ENCODE measurements at places on chromosomes 4 and X. TPM values are rescaled to one million over a fixed set of nuclear protein-coding genes. Genes with fewer than 3 reads are reported as not detected.

The FAM9C gene
- 0.16 TPM for total RNA-seq

The CENPE gene
- total RNA-seq = 49.3 TPM

The ETDB gene
- total RNA-seq = not detected

The HSD17B13 gene
- total RNA-seq = not detected

The FAM156A gene
- 6.9 TPM for total RNA-seq

The TMEM144 gene
- 0.22 TPM for total RNA-seq

The ARHGAP24 gene
- total RNA-seq = 26.5 TPM

The HTN3 gene
- total RNA-seq = not detected

DNA sequence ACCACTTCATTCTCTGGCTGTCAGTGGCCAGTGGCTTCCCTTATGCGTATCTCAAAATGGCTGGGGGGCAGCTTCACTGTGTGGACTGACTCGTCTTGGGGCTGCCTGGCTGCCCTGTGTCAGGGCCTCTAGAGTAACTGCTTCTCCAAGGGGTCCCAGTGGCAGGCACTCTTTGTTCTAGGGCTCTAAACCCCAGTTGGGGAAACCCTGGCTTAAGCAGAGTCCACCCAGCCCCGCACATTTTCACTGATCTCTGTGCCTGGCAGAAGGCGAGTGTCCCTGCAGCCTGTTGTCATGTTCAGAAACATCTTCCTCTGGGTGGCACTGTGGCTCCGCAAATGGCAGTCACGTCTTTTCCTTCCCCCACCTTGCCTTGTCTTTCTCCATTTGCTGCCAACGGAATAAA lies 59.7 kb downstream of the NBDY start:
- DNase-seq = no peak

- DNase-seq = no peak
Observed at GRCh38 chrX:8413279-8413678, 51.4 kb upstream of the VCX3B start.

- no peak for DNase-seq
Observed at GRCh38 chr4:105994061-105994460, 98.8 kb downstream of the NPNT start.

DNA sequence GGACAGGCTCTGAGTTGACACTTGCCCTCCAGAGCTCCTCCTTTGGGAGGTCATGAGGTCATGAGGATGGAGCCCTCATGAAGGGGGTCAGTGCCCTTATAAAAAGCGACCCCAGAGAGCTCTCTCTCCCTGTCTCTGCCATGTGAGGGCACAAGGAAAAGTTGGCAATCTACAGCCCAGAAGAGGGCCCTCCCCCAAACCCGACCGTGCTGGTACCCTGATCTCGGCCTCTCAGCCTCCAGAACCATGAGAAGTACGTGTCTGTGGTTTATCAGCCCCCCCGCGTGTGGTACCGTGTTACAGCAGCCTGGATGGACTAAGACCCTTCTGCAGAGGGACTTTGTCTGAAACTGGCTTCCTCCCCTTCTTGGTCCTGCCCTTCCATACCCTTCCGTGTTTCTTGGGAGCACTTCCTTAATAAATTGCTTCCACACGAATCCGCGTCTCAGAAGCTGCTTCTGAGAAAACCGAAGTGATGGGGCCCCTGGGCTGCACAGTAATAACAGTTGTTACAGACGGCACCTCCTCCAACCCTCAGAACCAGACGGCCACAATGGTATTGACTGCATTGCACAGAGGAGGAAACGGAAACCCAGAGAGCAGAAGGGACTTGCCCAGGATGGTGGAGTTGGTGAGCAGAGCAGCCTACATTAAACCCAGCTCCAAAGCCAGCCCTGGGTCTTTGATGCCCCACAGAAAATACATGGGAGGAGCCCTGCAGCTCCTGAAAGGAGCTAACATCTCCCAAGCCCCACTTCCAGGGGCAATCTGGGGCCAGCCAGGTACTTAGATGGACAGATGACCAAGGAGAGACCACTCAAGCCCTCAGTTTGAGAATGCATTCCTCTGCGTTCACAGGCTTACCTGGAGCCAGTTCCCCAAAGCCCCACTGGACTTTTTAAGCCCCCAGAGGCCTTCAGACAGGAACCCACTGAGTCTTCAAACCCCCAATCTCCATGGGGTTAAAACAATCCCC lies 242.7 kb downstream of the BCOR start:
- no peak for DNase-seq

GRCh38 chr4:38138363-38138762 lies 178.2 kb downstream of the PTTG2 start:
- no peak for DNase-seq

DNA sequence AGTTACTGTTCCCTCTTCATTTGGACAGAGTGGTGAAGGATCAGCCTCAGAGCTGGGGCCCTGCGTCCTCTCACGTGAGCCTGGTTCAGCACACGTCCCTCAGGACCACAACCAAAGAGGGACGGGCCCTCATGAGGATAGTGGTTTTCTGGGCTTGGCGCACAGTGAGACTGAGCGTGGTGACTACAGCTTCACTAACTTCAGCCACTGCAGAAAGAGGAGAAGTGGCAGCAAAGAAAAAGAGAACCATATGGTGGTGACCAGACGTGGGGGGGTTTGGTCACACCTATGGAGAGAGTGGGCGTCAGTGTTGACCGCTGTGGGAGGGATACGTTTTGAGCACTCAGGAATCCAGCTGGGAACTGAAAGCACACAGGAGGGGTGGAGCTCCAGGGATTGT lies 21.8 kb upstream of the TNIP3 start:
- DNase-seq = no peak

GRCh38 chr4:113077575-113077974 lies 28.1 kb downstream of the ANK2 start:
- no peak for DNase-seq

DNA sequence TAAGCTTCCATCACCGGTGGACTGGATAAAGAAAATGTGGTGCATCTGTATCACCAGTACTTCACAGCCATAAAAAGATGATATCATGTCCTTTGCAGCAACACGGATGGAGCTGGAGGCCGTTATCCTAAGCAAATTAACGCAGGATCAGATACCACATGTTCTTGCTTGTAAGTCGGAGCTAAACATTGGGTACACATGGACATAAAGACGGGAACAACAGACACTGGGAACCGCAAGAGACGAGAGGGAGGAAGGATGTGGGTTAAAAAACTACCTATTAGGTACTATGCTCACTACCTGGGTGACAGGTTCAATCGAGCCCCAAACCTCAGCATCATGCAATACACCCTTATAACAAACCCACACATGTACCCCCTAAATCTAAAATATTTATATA lies 16.3 kb upstream of the IDS start:
- DNase-seq = no peak

GRCh38 chr4:118344801-118345200 lies 8.0 kb downstream of the PRSS12 start:
- DNase-seq = peak; percentile 15

DNA sequence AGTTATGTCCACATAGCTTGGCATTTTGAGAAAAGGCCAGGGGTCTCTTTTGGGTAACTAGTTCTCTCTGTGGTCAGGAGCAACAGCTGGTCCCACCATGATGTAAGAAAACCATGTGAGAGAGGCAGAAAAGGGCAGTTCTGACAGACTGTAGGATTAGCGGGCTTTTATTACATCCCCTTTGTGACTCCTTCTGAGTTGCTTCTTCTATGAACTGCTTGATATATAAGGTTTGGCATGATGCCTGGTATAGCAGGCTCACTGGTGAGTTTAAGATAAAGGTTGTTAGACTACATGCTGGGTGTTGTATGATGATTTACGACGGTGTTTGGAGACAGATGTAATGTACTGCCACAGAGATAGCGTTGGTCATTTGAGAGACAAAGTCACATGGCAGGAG lies 2308.1 kb upstream of the AGA start:
- DNase-seq = peak; percentile 75

DNA sequence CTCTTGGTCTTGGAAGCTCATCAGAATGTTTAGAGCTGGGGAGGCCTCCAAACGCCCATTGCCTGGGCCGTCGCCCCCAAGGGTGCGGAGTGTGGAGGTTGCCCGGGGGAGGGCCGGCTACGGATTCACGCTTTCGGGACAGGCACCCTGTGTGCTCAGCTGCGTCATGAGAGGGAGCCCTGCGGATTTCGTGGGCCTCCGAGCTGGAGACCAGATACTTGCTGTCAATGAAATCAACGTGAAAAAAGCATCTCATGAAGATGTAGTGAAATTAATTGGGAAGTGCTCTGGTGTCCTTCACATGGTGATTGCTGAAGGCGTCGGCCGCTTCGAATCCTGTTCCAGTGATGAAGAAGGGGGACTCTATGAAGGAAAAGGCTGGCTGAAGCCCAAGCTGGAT lies 23.3 kb downstream of the RGS12 start:
- DNase-seq = no peak

GRCh38 chr4:186693159-186693815 lies 30.4 kb downstream of the FAT1 start:
- DNase-seq = peak; percentile 79

DNA sequence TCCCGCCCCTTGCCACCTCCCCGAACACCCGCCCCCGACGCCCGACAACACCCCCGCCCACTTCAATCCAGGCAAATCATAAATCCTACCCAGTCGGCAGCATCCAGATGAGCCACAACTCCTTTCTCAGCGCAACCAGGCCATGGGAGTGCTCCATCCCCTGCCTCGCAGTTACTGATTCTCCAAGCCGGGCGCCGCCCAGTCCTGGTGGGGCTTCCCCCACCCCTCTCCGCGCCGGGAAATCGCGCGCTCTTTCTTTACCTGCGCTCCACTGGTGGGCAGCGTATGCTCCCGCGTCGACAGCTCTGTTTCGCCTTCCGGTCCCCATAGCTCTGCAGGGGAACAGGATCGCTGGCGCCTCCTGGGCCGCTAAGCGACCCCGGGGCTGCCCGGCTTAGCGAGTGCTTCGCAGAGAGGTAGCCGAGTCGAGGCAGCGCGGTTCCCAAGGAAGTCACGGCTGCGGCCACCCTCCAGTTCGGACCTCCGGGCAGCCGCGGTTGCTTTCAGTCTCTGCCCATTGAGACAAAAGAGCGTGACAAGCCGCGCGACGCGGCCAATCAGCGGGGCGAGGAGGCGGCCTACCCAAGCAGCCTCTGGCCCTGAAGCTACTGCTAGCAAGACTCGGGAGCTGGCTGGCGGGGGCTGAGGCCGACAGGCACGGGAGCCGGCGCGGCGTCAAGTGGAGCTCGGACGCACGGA lies 43.7 kb upstream of the TMSB15B start:
- DNase-seq = peak; percentile 47

DNA sequence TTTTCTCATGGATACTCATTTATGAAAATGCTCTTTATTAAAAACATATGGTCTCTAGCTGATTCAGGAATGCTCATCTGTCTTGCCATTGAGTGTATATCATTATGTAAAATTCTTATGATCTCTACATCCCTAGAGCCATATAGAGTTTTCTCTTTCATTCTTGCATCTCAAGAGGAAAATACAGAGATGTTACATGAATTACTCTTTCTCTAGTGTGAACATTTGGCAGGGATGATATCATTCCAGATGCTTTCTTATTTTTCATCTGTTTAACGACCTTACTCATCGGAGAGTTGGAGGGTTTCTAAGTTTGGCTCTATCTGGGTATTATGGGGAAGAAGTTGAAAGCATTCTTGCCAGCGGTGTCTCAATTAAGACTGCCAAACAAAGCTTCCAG lies 202.9 kb upstream of the SLC7A11 start:
- no peak for DNase-seq

- DNase-seq = peak; percentile 84
Observed at GRCh38 chrX:397575-397974, 10.9 kb upstream of the PPP2R3B start.

- peak; percentile 13 for DNase-seq
Observed at GRCh38 chr4:37748485-37748884, 62.3 kb upstream of the RELL1 start.

DNA sequence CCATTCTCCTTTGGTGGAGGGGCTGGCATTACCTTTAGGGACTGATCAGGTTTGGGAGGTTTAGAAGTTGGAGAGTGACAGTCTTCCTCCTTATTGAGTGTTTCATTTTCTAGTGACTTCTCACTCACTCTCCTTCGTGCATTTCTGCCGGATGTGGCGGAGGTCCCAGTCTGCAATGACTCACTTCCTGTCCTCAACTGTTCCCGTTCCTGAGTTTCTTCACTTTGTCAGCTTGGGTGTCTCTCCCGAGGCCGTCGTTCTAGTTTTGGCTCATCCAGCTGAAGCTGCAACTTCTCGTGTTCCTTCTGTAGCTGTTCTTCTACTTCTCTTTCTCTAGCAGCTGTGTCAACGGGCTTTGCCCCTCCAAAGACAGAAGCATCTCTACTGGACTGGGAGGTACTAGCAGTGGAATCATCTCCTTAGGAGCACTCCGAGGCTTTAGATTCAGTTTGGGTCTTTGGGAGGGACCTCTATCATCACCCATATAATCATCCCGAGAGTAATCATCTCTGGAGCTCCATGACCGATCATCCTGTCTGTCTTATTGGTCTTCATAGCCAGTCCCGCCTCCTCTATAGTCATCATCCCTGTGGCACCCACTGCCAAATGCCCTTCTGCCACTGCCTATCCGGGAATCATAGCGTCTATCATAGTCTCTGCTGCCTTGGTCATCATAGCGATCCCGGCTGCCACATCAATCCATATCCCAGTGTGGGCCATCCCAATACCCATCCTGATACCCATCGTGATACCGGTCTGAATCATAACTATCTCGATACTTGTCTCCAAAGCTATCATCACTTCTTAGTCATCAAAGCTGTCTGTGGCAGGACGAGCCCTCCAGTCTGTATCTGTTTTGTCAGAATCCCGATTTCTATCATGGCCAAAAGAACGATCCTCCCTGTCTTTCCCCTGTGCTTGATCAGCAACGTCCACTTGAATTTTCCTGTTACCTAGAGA lies 35.3 kb upstream of the VSIG4 start:
- DNase-seq = no peak

DNA sequence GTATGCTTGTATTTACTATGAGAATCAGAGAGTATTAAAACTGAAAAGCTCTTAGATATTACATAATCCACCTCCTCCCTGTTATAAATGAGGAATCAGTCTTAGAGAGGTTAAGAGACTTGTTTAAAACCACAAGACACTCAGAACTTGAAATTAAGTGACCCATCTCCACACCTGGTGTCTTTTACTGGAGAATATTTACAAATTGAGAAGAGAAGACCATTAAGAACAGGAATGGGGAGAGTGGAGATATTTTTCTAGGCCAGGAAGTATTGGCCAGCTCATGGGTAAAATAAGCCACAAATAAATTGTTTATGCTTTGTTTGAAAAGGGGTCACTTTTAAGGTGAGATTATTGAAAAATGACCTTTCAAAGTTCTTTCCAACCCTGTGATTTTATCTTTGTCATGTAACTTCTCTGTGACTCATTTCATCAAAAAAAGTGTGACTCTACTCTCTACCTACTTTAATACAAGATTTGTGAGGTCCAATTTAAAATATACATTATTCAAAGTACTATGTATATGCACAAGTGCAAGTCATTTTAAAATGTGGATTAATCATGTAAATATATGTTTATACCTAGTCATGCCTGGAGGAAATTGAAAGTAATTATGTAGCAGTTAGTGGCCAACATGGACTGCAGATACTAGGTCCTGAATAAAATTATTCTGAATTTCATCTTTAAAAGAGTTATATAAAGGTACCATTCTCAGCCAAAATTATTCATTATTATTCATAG lies 15.9 kb upstream of the COX7B2 start:
- no peak for DNase-seq

- no peak for DNase-seq
Observed at GRCh38 chr4:151013491-151013890, 1.6 kb downstream of the LRBA start.

Data from SJCRH30 (cell line).